ENCODE measurements at places on chromosomes 5 and 9.
A peak's percentile ranks its signal among the peaks of the same experiment; 100 is the strongest.

DNA sequence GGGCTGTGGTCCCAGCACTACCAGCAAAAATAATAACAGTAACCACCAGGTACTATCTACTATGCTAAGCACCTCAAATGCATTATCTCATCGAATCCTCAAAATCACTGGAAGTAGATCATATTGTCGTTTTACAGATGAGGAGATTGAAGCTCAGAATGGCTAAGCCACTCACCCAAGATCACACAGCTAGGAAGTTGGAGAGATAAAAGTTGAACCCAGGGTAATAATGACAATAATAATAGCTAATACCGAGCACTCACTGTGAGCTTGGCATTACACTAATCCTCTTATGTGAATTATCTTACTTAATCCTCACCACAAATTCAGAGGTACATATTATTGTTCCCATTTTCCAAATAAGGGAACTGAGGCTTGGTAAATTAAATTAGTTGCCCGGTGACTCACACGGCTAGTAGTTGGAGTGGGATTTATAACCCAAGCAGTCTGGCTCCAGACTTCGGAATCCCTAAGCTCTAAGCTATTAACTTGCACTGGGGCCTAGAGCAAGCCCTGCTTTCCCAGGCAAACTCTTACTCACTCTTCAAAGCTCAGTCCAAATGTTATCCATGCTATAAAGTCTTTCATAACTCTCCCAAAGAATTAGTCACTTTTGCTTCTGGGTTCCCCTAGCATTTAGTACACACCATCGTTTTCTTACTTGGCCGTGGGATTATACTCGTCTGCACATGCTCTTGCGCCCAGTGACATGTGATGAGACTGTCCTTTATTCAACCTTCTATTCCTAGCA, 3.8 kb downstream of the ARSI start:
- no peak for DNase-seq

DNA sequence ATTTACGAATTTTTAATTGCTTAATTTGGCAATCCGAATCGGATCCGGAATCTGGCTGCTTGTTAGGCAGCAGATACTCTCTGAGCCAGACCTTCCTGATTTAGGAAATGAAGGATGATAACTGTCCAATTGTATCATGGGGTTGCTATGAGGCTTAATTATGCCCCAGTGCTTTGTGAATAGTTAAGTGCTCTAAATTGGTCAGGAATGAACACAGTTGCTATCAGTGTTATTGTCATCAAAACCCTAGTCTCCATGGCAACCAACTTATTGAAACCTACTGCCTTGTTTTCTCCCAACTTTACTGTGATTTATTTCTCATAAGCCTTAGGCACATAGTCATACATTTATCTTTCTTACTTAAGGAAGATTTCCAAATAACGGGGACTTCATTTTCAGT, 47.9 kb downstream of the MAMDC2 start:
- DNase-seq = no peak

DNA sequence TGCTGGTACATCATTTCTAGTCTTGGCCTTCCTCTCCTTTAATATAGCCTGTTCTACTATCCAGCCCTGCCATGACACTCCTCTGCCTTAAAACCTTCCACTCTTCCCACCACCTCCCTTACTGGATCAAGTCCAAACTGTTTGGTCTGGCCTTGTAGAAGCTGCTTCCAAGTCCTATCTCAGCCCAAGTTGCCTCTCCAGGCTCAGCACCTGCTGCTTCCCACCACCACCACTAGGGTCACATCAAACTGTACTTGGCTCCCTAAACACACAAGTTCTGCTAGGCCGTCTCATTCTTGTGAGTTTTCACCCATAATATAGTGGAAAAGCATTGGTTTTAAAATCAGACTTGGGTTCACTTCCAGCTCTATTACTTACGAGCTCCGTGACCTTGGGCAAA, 1.4 kb downstream of the NDUFA8 start:
- DNase-seq = peak; percentile 39

DNA sequence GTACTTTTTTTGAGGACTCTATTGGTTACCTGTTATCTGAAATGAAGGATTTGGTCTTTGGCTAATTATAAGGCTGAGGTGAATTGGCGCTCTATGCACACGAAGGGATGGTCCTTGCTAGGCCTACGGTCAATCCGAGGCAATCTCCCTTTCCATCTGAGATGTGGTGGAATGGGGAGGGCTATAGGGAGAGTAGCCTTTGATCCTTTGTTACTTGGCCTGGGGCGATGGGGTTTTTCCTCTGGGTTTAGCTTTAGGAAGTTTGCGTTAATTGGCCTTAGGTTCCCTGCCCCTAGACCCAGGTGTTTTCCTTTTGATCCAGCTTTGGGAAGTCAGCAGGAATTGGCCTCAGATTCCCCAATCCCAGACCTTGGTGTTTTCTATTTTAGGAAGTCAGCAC, 102.1 kb upstream of the C9orf72 start:
- no peak for DNase-seq

DNA sequence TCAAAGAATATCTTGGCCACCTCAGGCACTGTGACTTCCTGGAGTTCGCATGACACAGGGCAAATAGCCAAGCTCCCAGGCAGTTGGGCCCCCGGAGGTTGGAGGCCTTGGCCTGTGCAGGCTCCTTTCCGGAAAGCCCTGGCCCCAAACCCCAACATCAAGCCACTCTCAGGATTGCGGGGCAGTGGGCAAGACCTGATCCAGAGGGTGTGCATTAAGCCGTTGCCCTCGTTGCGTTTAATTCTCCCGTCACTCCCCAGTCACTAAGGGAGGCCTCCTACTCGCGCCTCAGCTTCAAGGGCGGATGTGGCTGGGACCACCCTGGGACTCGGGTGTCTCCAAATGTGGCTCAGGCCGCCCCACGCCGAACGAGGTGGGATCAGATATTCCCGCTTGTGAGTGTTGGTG, 60.1 kb downstream of the TMEM174 start:
- DNase-seq = no peak

DNA sequence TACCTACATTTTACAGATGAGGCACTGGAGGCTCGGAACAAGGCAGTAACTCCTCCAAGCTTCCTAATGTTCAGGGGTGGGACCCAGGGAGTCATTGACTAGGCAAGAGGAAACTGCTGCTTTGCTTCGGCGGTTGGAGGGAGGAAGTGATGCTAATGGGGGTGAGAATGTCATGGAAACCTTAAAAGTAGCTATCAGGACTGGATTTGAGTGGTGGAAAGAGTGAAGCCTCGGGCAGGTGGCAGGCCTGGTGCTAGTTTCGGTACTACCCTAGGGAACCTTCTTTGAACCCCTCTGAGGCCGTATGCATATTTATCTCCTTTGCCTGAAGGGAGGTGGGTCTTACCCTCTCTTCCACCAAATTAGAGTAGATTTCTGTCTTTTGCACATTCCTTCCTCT, 1.6 kb downstream of the BSPRY start:
- DNase-seq = no peak

- DNase-seq = no peak
These were observed 99.7 kb downstream of the HTR4 start for GRCh38 chr5:148554621-148555020.

GRCh38 chr9:102237520-102237919, 499.1 kb upstream of the GRIN3A start:
- no peak for DNase-seq

DNA sequence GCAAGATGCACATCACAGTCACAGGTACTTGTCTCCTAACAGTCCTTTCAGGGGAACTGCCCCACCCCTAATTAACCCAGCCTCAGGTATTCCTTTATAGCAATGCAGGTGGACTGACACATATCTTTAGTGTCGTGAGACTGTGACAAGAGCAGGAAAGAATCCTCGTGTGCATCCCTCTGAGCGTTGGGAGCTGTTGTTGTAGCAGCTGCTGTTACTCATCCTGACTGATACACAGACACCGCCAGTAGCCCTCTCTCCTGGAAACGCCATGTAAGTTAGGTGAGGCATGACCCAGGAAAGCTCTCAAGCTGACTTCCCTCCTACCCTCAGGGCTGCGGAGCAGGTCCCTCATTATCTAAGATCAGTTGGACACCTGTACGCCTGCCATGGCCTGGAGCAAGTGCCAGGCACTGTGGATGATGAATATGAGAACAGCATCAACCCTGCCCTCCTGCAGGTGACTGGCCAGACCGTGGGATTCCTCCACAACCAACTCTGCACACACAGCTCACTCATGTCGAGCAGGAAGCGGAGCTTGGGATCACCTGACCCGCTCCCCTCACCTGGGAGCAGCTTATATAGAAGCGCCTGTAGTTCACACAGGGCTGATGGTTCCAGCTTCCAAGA, 10.2 kb upstream of the LCN15 start:
- DNase-seq = no peak

GRCh38 chr5:101102506-101102905, 199.4 kb upstream of the ST8SIA4 start:
- no peak for DNase-seq

GRCh38 chr9:110152704-110153374, 55.1 kb downstream of the C9orf152 start:
- no peak for DNase-seq

DNA sequence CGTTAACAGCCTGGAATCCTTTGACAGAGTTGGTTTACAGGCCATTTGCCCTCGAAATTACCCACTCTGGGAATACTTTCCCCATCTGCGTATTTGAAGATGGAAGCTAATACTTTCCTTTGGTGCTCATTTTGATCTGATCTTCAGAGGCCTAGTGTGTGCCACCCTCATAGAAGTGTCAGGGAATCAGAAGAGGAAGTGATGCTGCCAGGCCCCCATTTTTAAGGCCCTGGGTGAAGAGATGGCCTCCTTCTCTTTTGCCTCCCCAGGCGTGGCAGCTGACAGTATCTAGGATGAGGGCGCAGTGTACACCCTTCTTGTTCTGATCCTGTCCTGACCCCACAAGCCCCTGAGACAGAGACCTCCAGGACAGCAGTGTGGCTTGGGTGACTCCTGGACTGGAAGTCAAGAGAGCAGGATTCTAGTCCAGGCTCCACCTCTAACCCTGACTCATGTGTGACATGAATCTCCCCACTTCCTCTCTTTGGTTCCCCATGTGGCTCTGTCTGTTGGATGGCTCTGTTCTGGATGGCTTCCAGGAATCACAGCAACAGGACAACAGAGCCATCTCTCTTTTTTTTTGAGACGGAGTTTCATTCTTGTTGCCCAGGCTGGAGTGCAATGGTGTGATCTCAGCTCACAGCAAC, 27.8 kb downstream of the CSF1R start:
- no peak for DNase-seq

DNA sequence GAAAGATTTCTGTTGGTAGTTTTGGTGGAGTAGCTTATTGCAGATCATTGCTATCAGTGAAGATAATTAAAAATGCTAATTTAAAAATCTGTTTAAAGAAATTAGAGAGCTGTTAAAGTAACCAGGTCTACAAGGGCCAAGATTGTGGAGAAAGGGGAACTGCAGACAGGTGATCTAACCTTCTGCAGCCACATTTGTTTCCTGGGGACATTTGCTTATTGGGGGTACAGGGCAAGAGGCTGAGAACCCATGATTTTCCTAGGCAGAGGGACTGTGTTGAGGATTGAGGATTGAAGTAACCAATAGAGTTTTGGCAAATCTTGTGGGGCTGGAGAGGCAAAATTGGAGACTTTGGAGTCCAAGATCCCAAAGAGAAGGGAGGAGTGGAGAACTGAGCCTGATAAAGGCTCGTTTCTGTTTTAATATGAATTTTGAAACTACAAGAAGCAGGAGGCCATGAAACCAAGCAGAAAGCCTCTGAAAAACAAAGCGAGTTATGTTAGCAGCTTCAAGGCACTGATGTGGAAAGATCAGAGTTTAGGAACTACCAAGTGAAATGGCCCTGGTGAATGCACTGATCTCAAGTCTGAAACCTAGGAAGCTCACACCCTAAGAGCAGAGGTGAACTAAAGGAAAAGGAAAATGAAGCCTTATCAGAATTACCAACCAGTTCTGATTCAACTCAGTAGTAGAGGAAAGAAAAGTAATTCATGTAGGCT, 219.8 kb upstream of the C9orf72 start:
- DNase-seq = no peak

DNA sequence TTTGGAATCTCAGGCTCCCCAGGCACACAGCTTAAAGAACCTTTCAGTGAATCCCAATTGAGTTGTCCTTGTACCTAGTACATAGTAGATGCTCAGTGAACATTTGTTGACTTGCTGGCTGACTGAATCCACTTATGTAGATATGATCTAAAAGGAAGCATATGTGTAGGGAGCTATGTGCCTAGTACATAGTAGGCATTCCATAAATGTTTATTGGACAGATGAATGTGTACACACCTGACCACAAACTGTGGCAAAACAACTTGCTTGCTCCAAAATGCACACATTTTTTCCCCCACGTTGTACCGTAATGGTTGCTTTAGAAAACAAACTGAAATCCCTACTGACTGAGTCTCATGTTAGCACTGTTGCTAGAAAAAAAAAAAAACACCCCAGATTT, 80.2 kb upstream of the IL12B start:
- DNase-seq = no peak

DNA sequence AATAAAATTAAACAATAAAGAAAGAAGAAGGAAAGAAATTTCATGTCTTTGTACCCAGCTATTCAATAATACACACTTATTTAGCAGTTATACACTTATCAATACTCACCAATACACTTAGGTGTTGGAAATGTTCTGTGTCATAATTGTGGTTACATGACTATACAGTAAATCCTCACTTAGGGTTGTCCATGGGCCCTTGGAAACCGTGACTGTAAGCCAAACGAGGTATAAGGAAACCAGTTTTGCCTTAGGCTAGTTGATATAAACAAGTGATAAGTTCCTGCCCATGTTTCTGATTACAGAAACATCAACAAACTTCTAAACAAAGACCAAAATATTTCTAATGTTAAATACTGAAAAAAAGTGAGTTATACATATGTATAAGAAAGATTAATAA, 10.0 kb upstream of the SLCO4C1 start:
- DNase-seq = no peak

DNA sequence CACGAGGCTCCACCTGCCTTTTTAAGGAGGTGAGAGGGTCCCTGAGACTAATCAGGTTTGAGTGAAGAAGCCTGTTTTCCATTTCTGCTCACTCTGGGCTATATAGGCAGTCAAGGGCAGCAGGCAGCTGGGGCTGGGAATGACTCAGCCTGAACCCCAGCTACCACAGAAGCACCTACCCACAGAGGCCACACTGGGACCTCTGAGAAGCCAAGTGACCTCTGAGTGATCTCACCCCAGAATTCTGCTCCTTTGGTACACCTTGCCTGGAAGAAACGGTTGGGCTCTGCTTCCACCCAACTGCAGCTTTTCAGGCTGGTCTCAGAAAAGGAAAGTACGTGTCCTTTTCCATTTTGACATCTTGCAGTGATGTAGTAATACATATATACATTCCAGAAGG, 6.8 kb downstream of the FAM219A start:
- DNase-seq = no peak

DNA sequence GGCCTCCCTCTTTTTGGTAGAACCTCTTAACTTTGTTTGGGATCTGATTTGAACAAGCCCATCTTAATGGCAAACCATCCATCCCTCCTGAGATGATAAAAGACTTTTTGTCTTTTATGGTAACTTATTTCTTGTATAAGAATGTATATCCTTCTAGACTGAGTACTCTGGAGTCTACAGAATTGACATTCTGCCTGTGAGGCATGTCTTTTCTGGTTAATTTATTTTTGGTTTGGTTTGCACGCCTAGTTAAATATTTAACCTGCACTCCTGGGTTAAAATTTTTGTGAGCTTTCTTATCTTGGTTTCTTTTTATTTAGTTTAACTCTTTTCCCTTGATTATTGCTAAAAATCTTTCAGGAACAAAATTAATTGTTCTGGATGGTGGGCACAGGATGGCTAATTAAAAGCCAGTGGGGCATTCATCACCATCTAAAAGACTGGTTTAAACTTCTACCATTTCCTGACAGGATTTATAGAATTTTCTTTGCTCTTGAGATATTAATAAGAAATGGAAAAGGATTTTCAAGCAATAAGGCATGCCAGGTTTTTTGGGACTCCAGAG, 50.3 kb downstream of the PHAX start:
- no peak for DNase-seq

All from large intestine (tissue), 12 donors.